Activated CD8-positive, alpha-beta memory T cell treated with anti-CD3 and anti-CD28 coated beads, Interleukin-2, amount 10 ng/mL, durations not matched to agents 7 days and 5 days (primary cell): ENCODE measurements at places on chromosomes 11 and 22.

- DNase-seq, result no peak
Observed at GRCh38 chr11:1121813-1122663, 35.7 kb upstream of the MUC5AC start.

GRCh38 chr11:42054351-42054900 lies 595.0 kb upstream of the LRRC4C start:
- no peak for DNase-seq

DNA sequence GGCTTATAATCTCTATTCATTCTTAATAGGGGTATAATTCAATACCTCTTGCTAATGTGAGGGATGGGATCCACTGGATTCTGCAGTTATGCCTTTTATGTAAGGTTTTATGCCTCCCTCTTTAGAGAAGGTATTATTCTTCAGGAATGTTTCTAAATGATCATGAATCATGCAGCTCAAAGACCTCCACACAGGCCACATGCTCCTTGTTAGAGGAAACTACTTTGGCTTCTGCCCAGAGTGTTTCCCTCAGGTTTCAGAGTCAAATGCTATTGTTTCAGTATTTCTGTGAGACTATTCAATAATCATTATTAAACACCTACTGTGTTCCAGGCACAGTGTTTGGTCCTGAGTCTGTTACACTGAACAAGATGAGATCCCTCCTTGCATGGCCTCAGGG lies 115.9 kb downstream of the RAB38 start:
- no peak for DNase-seq

DNA sequence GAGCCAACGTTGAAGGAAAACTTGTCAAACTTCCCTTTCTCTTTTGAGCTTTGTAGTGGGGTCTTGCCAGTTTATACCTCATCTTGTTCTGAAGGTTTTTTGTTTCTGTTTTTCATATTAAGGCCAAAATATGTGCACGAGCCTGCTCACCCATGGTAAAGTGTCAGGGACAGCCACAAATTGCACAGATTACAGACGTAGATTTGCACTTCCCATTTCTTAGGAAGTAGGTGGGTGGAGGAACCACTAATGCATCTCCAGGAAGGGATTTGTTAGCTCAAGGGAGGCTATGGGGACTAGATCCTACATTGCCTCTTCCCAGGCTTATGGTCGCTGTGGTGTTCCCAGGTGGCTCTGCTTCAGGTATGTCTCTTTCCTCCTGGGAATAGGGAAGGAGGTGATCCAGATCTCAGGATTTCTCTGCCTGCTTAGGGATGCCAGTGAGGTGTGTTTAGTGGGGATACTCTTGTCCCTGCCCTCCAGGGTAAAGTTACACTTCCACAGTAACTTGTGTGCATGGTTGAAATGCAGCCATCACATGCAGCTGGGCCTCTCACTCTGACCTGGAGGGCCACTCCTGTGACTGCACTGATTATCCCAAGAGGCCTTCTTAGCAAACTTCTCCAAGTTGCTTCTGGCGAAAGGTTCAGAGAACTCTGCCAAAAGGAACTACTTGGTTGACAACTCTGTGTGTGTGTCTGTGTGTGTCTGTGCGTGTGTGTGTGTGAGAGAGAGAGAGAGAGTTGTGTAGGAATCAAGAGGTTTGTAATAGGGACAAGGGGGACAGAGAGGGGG lies 9.8 kb downstream of the PPFIBP2 start:
- DNase-seq, result no peak

GRCh38 chr11:99098751-99099150 lies 78.0 kb downstream of the CNTN5 start:
- no peak for DNase-seq

GRCh38 chr11:132681971-132682370 lies 850.3 kb downstream of the OPCML start:
- no peak for DNase-seq

DNA sequence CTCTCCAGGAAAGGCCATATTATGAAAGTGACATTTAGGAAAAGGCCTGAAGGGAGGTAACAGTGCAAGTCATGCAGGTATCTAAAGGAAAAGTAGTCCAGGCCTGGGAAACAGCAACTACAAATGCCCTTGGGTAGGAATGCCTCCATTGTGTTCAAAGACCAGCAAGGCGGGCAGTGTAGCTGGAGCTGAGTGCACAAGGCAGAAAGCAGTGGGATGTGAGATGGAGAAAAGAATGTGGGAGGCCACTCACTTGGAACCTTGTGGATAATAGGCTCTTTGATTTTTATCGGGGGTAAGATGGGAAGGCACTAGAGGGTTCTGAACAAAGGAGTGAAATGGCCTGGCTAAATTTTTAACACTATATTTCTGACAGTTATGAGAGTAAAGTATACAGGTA lies 188.6 kb downstream of the PGR start:
- DNase-seq, result no peak

DNA sequence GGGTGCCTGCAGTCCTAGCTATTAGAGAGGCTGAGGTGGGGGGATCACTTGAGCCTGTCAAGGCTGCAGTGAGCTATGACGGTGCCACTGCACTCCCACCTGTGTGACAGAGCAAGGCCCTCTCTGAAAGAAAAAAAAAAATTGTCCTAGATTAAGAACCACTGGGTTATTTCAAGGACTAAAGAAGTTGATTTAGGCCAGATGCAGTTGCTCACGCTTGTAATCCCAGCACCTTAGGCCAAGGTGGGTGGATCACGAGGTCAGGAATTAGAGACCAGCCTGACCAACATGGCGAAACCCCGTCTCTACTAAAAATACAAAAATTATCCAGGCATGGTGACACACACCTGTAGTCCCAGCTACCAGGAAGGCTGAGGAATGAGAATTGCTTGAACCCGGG lies 129.0 kb downstream of the MRTFA start:
- no peak for DNase-seq

DNA sequence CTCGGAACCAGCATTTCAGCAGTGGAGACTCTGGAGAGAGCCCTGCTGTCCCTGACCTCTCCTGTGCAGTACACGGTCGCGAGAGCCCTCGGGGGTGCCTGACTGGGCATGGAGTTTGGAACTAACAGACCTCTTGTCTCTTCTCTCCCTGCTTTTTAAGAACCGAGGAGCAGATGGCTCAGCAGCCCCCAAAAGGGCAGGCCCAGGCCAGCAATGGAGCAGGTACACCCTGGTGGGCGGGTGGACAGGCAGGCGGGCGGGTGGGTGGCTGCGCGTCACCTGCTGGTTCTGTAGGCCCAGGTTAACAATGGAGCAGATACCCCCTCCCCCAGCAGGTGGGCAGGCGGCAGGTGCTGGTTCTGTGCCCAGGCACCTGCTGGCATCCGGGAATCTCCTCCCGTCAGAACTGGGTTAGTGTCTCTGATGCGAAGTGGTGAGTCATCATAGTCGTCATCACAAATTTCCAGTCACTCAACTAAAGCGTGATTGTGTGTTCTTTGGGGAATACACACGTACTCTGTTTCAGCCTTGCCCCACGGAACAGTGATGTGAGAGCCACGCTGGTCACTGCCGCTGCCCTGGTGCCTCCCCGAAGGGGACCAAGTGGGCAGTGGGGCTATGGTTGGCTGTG lies 41.1 kb downstream of the GRAMD4 start:
- DNase-seq, result no peak

GRCh38 chr11:130612291-130612851 lies 163.9 kb downstream of the ADAMTS15 start:
- no peak for DNase-seq

GRCh38 chr22:33923660-33924246 lies 3.5 kb upstream of the LARGE1 start:
- peak; percentile 42 for DNase-seq

GRCh38 chr22:37330200-37331033 lies 48.1 kb downstream of the CYTH4 start:
- peak; percentile 65 for DNase-seq

DNA sequence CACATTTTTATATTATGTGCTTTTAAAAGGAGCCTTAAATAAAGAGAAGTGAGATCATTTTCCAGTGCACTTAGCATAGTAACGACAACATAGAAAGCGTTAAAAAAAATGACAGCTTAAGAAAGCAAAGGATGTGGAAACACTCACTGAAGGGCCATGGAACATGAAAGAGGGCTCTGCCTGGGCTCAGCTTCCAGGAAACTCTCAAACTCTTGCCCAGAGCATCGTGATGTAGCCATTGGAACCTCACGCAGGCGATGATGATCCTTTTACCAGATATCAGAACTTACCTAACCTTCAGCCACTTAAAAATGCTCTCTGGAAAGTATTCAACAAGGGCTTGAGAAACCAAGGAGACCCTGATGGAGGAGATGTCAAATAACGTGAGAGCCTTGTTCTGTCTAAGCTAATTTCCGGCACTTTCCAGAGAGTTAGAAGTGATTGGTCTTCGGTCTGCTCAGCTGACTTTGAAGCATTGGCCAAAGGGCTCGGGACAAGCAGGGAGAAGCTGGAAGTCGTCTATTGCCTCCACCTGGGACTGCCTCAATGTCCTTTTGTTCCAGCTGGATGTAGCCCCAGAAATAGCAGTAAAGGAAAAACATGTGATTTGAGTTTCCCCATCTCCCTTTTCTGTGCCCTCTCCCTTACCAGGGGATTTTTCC lies 21.5 kb upstream of the ETS1 start:
- DNase-seq, result peak; percentile 34

DNA sequence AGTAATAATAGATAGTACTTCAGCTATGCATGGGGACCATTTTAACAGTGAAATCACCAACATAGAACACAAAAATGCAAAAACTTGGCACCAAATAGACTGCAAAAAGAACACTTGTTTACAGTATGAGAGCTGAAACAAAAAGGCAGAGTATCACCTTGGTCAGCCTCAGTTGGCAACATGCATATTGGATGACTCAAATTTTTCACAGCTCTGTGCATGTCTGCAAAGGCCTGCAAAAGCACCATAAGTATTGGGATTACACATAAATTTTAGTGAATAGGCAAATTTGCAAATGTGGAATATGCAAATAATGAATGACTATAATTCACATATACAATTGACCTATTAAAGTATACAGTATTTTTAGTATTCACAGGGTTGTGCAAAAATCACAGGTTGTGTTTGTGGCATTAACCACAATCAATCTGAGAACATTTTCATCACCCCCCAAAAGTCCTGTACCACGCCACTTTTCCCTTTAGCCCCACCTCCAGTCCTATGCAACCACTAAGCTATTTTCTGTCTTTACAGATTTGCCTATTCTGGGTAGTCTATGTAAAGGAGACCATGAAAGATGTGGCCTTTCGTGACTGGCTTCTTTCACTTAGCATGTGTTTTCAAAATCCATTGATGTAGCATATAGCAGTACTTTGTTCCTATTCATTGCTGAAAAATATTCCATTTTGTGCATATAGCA lies 47.2 kb downstream of the CCDC15 start:
- no peak for DNase-seq

DNA sequence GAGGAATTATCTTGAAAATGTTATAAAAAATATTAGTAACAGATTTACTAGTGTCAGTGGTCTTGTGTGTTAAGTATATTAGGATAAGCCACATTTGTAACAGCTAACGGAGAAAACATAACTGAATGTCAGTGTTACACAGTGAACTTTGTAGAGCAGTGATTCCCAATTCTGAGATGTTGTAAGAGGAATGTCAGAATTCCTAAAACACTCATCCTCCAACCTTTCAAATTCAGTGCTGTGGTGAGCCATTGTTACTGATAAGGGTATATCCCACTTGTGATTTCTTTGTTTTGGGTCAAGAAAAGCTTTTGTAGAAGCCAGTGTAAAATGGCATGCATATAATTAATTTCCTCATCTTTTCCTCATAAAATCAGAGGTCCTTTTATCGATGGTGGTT lies 61.9 kb downstream of the ARHGEF12 start:
- no peak for DNase-seq

DNA sequence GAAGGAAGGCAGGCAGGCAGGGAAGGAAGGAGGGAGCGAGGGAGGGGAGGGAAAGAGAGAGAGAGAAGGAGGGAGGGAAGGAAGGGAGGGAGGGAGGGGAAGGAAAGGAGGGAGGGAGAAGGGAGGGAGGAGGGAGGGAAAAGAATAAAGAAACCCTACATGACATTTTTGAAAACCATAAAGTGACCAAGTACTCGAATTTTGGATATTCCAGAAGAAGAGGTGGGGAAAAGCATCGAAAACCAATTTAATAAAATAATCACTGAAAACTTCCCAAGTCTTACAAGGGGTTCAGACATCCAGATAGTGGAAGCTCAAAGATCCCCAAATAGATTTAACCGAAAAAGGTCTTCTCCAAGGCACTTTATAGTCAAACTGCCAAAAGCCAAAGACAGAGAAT lies 11.7 kb downstream of the GDPD4 start:
- DNase-seq, result no peak
